NCI-H69 (cell line): ENCODE measurements at places on chromosomes 1 and 21.

DNA sequence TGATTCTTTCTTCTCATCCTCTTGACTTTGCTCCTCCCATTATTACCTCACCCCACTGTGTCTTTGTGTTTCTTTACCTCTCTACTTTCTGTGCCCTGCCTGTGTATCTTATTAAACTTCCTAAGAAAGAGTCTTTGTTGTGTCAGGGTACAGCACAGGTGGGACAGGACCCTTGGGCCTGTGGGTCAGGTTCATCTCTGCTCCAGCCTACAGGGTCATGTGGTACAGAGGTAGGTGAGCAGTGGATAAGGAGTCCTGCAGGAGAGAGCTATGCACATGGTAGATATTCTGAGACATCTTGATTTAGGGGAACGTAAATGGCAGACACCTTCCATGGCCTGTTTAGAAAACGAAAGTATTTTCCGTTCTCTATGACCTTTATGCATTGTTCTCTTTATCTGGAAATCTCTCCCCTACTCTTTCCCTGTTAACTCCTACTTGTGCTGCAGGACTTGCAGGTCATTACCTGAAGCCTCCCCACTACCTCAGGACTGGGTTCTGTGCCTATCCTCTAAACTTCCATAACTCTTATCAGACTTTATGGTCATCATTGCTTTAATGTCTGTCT is 9.9 kb downstream of the GIPC2 start:
- no peak for DNase-seq

GRCh38 chr21:35150562-35151226 is 101.6 kb upstream of the RUNX1 start:
- DNase-seq = no peak

DNA sequence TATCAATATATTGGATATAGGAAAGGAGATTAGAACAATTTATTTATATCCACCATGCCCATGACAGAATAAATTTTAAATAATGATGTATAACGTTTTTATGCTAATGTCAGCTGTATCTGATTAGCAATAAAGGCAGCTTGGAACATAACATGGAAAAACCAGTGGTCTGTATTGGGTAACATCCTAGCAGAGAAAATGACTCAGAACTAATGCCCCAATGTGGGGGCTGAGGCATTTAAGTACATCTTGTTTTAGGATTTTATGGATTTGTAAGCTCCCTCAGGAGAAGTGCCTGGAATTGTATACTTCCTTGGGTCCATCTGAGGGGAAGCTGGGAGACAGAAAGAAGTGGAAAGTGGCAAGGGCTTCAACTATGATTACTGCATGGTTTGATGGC is 82.3 kb downstream of the HMCN1 start:
- DNase-seq = no peak

- DNase-seq = peak; percentile 5
Measured at GRCh38 chr1:83764209-83764608, 234.7 kb downstream of the TTLL7 start.

GRCh38 chr1:193726722-193727121 is 540.3 kb upstream of the B3GALT2 start:
- peak; percentile 11 for DNase-seq

GRCh38 chr1:66788231-66788939 is 12.7 kb downstream of the INSL5 start:
- DNase-seq = no peak

DNA sequence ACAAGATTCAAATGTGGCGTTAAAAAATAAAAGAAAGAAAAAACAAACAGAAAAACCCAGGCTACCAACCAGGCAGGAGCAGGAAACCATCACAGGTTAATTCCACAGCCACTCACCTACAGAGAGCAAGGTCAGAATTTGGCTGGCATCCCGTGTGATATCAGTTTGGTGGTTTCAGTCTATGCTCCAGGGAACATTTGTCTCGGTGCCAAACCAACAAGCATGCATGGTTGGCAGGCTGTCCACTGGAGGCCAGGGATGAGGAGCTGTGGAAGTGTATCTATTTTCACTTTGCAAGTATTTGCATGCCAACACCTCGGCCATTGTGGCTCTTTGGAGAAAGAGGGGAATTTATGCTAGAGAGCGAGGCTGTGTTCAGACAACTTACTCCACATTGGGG is 53.1 kb upstream of the PROX1 start:
- peak; percentile 27 for DNase-seq

GRCh38 chr1:84960371-84960770 is 36.5 kb downstream of the MCOLN2 start:
- no peak for DNase-seq

GRCh38 chr1:78779831-78780230 is 130.2 kb downstream of the IFI44 start:
- no peak for DNase-seq

DNA sequence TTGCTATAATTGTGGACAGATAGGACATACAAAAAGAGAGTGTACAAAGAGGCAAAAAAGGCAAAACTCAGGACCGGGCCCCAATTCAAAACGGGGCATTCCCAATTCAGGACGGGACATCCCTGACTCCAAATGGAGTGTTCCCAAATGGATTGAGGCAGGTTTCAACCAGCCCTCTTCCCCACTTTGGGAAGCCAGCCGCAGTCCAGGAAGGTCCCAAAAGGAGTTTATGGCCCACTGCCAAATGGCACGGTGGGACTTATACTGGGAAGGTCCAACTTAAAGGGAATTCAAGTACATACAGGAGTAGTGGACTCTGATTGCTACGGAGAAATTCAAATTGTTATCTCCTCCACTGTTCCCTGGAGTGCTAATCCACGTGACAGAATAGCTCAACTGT is 3.5 kb upstream of the ZNF669 start:
- no peak for DNase-seq

DNA sequence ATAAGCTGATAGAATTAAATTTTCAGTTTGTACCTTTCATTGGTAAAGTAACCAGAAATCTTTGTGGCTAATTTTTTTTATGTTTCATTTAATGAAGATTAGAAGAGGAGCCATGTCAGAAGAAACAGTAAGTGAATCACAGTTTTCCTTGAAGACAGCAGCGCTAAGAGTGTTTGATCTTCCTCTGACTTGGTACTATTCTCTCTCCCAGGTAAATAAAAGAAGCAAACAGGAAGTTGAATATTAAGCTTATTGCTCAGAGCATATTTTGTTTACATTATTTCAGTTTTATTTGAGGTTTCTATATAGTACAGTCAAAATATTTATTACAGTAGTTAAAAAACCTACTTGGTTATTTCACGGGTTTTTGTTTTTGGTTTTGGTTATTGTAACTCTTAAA is 3.7 kb downstream of the MIGA1 start:
- DNase-seq = no peak

- DNase-seq = no peak
Measured at GRCh38 chr1:6783221-6783620, 2.0 kb upstream of the CAMTA1 start.

GRCh38 chr1:9689011-9689706 is 37.6 kb downstream of the PIK3CD start:
- DNase-seq = peak; percentile 83

DNA sequence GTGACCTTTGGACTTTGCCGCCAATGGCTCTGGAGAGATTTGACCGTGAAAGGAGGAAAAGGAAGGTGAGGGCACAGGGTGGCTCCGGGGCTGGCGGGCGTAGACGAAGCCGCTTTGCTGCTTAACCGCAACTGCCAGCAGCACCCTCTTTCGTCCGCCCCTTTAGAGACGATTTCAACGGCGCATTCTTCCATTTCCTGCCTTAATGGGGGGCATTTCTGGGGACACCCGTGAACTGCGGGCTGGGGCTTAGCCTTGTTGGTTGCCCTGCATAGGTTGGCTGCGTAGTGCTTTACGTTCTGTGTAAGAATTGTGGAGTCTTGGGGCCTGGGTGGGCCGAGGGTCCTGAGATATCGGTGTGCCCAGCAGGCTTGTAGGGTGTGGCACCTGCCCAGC is 6.7 kb upstream of the NPHP4 start:
- no peak for DNase-seq

- no peak for DNase-seq
Measured at GRCh38 chr1:96011606-96012005, 710.0 kb upstream of the PTBP2 start.

- DNase-seq = no peak
Measured at GRCh38 chr21:45549626-45550463, 7.6 kb upstream of the SLC19A1 start.

- no peak for DNase-seq
Measured at GRCh38 chr1:11868331-11868980, 9.7 kb upstream of the NPPB start.

DNA sequence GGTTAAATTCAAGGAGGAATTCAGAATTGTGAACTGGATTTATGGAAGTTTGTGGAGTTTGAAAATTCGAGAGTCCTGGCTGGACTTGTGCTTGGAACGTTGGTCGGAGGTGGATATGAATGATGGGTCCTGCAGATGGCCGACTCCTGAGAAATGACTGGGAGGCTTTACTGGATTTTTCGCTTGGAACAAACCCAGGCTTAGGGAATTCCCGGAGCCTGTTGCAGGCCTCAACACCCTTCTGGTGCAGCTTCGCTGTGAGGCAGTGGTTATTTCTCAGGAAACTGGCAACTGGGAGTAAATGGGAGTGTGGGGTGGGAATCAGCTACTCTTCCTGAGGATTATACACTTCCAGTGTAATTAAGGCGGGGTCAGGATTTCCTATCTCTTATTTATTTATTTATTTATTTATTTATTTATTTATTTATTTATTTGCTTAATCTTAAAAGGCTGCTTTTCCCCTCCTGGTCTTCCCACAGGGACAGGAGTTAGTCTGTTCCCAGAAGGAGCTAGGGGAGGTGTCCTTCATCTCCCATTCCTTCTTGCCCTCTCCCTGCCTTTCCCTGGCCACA is 21.1 kb downstream of the MAPKAPK2 start:
- DNase-seq = peak; percentile 50

DNA sequence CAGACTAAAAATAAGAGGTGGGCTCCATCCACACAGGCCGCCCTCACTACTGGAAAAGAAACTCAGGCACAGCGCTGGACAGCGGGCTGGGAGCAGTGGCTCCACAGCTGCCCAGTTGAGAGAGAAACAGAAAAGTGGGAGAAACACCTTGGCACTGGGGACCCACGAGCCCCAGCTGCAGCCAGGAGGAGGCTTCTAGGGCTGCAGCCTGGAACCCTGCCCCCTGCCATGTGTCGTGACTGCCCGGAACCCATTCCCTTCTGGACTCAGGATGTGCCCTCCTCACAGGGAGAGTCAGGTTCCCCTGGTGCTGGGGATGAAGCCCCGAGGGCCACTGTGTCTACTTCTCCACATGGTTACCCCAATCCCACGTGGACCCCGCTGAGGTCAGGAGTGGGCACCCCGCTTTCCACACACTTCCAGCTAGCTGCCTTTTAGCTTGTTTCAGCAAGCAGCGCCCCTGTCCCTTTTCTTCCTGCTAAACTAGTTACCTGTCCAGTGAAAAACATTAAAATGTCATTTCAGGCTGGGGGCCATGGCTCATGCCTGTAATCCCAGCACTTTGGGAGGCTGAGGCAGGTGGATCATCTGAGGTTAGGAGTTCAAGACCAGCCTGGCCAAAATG is 35.9 kb downstream of the PARP1 start:
- DNase-seq = no peak

GRCh38 chr1:154856049-154856448 is 14.0 kb downstream of the KCNN3 start:
- peak; percentile 95 for DNase-seq
